ENCODE measurements at places on chromosomes 3 and 15.

- DNase-seq: no peak
These were observed 232.9 kb upstream of the GPR149 start for GRCh38 chr3:154662851-154663250.

DNA sequence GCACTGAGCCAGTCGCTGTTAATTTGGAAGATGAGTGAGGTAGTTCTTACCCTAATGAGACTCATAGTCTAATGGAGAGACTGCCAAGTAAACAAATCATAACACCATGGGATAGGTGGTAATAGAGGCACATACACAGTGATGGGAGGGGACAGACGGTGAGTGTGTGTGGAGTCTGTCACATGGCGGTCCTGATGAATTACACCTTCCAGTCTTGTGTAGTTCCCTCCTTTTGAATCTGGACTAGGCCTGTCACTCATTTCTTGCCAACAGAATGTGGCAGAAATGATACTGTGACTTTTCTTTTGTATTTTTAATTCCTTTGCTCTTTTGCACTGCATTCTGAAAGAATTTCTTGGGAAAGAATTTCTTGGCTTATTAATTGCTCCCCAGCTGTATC, 78.1 kb downstream of the NR1D2 start:
- DNase-seq: no peak

DNA sequence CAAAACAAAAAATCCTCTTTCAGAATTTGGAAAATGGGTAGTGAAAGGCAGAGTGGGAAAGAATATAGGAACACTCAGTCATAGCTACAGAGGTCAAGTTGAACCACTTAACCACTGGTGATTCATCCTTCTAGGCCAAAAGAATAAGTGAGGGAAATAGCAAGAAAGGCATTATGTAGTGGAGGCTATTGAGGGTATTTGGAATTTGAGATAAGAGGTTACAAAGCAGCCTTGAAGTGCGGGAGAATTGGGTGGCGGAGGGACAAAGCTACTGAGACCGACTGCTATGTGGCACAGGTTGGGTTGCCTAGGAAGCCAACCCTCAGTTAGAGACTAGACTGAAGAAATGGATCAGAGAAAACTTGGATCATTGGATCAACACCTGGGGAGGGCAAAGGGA, 109.5 kb downstream of the SYNPR start:
- no peak for DNase-seq

DNA sequence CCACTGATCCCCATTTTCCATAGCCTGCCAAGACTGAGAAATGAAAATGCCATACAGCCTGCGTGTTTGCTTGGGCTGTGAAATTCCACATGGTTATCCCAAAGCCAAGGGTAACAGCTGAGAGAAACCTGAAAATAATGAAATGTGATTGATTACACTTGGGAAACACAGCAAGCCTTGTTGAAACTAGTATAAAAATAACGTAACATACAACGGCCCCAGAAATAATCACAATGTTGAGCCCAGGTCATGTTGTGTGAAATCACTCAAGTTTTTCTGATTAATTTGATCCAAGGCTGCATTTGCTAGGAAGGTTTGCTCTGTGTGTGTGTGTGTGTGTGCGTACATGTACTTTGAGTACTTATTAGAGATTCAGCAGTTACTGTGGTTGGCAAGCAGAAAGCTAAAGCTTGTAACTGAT, 269.0 kb downstream of the OXSM start:
- no peak for DNase-seq

GRCh38 chr3:139838269-139838957, 96.6 kb upstream of the CLSTN2 start:
- no peak for DNase-seq

DNA sequence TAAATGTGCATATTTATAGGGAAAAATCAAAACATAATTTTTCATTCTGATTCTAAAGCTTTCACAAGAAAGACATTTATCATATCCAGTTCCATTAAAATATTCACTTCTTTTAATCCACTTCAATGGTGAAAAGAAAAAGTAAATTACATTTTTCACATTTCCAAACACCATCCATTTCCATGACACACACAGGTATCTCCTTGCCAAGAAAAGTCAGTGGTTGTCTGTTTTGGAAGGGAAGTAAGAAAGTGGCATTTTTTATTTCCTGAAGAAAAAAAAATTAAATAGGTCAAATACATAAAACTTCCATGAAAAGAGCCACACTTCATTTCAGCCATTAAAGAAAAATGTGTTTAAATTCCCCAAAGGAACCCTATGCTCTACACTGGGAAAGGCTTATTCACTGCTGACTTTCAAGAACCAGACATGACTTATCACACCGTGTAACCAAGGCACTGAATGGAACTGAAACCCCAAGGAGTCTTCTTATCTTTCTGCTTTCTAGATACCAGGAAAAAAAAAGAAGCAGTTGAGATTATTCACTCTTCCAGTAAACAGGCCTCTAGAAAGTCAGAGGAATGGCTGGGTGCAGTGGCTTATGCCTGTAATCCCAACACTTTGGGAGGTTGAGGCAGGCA, 44.5 kb downstream of the OSBPL10 start:
- no peak for DNase-seq

DNA sequence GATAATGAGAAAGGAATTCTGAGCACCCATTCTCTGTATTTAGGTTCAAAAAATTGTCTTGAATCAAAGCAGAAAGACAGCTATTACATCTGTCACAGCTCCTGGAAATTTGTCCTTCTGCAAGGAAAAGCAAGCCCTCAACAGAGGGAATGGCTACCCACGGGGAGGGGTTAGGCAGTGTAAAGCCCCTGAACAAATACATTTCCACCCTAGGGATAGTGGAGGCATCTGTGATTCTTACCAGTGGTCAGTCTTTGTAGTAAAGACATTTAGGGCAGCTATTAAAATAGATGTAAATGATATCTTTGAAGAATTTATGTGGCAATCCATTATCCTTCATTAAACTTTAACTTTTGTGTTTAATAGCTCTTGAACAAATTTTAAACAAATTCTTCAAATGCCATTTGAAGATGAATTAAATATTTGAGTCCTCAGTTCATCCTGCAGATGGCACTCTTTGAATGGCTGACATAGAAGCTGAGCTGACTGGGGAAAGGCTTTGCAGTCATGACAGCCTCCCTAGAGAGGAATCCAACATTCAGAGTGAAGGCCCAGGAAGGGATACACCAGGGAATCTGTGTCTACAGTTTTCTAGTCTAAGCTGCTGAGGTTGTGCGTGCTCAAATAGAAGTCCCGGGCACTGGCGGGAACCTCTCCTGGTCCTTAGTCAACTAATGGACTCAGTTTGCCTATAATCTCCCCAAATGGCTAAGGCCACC, 359.7 kb upstream of the ROPN1 start:
- DNase-seq: peak; percentile 62

DNA sequence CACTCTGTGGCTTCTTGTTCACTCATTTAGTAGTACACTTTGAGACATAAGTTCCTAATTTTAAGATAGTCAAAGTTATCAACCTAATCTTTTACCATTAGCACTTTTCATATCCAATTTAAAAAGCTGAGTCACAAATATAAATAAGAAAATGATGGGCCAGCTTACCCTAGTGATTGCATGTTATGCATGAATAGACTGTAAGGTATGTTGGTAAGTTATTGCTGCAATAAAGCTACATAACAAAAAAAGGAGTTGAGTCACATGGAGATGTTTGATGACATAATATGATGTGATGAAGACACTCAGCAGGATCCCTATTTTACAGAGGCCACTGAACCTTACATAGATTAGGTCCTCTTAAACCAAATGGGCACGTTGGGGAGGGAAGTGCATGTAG, 161.3 kb downstream of the OCA2 start:
- no peak for DNase-seq

- DNase-seq: no peak
These were observed 21.1 kb downstream of the CCDC32 start for GRCh38 chr15:40543631-40544294.

DNA sequence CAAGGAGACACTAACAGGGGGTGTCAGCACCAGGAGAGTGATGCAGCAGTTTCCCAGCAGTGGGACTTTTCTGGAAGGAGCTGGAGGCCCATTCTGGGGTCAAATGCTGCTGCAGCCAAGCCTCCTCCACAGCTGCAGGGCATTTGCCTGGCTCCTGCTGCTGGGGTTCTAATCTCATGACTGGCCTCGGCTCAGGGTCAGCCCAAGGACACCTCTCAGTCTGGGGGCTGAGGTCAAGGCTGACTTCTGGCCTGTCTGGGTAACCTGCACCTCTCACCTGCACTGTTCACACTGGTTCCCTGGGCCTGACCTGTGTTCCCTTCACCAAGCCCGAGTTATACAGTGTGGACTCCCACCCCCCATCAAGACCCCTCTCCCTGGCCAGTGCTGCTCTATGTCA, 10.4 kb upstream of the C15orf39 start:
- no peak for DNase-seq

DNA sequence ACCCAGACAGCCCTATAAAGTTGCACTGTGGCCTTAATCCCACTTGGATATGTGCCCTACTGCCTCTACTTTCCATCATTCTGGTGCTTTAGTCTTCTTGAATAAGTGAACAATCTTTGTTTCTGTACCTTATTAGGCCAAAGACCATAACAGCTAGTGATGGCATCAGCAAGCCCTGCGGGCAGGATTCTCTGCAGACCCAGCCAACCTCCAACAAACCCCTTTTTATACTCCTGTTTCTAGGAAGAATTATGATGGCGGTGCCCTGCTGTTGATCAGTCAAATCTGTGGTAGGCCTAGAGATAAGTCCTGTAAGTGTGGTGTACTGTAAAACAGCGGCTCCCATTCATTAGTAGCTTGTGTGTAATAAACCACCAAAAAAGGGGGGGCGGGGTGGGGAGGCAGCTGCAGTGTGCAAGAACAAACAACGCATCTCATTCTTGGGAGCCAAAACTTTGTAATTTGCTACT, 40.5 kb downstream of the SOX2 start:
- peak; percentile 63 for DNase-seq

GRCh38 chr15:60544581-60545264, 65.8 kb upstream of the ICE2 start:
- no peak for DNase-seq

- DNase-seq: no peak
These were observed 4.4 kb downstream of the NR2F2 start for GRCh38 chr15:96334705-96335410.

GRCh38 chr15:46786590-46787285, 930.6 kb upstream of the SEMA6D start:
- no peak for DNase-seq

- no peak for DNase-seq
These were observed 129.3 kb upstream of the TPM1 start for GRCh38 chr15:62913246-62913645.

- peak; percentile 2 for DNase-seq
These were observed 833.5 kb upstream of the CADM2 start for GRCh38 chr3:84125201-84125721.

DNA sequence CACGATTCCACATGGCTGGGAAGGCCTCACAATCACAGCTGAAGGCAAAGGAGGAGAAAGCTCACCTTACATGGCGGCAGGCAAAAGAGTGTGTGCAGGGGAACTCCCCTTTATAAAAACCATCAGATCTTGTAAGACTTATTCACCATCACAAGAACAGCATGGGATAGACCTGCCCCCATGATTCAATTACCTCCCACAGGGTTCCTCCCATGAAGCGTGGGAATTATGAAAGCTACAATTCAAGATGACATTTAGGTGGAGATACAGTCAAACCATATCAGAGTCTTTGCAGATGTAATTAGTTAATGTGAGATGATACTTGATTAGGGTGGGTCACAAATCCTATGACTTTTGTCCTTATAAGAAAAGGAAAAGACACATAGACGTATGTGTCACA, 688.9 kb downstream of the GBE1 start:
- DNase-seq: no peak

DNA sequence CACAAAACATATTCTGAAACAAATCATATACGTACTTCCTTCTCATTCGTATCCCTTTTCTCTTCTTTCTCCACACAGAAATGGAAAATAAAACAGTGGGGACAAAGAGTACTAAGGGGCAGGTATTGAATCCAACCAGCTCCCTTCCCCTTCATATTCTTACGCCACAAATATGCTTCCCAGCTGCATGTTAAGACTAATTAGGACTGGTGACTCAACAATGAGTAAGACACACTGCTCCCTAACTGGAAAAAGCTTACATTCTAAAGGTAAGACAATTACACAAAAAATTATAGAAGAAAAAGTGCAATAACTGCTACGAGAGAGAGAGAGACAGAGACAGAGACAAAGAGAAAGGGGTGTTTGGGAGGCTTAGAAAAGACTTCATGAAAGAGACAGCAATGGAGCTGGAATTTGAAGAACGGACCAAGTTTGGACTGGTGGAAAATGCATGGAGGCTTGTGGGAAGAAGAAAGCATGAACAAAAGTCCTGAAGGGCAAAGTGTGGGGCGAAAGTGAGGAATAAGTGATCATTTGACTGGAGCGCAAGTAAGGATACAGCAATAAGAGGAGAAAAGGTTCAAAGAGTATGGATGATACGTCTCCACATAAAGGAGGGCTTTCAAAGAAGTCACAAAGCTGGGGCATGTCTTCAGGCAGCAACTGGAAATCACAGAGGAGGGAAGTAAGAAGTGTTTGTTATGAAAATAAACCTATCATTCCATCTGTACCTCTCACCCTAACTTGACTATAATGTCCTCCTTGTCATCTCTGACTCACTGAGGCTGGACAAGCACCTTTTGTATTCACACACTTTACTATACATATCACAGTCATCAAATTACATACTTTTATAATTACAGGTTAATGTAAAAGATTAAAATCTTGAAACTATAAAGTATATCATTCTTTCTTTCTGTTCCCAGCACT, 49.2 kb downstream of the RYK start:
- no peak for DNase-seq

- DNase-seq: no peak
These were observed 110.3 kb upstream of the ICE2 start for GRCh38 chr15:60589253-60589652.

GRCh38 chr3:32822609-32823498, 5.1 kb downstream of the TRIM71 start:
- DNase-seq: no peak

Data from SK-N-SH (cell line).